NCI-H2081 treated with DMSO at 0.1 percent for 48 hours (cell line): ENCODE measurements at places on chromosomes 4 and X.

GRCh38 chr4:152356428-152357034 is 179.4 kb downstream of the FBXW7 start:
- no peak for DNase-seq

DNA sequence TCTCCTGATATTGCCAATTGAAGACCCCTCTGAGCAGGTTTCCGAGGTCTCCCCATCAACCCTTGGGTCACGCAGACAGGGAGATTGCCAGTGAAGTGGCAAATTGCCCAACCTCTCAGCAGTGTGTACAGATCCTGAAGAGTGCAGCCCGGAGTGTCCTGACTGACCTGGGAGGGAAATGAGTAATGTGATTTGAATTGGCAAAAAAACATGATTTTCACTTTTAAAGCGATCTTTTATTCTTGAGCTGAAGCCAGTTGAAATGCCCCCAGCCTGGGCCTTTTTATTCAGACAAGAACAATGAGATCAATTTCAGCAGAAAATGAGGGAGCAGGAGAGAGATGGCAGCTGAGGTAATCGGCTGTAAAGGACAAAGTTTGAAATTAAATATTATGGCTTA is 401.8 kb downstream of the RAPGEF2 start:
- DNase-seq: no peak

DNA sequence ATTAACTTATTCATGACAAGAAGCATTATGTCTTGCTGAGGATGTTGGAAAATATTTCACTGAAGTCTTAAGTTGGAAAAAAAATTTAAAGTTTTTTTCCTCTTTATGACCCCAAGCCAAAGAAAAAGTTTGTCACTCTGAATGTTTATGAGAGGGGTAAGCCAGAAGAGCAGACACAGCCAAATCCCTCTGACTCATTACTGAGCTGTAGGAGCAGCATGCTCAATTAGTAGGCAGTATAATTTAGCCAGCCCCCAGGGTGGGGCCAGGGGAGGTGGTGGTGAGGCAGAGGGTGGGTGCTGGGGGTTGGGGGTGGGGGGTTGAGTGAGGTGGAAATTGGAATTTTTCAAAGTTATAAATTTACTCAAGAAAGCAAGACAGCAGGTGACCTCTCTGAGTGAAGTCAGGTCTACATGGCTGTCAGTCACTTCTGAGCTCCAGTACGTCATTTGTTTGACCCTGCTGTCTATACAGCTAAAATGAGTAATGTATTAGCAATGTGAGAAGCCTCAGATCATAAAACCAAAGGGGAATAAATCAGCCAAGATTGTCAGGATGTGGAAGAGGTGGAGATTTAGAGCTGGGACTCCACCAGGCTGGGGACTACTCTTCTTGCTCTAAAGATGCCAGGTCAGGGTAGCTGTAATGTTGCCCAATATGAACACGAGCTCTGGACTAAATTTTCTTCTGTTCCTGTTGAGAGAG is 98.8 kb upstream of the NDP start:
- DNase-seq: no peak

GRCh38 chr4:21986307-21986706 is 37.7 kb upstream of the KCNIP4 start:
- no peak for DNase-seq

GRCh38 chr4:1293531-1293941 is 3.8 kb downstream of the MAEA start:
- DNase-seq: no peak
